ENCODE measurements at places on chromosomes 4 and X.

DNA sequence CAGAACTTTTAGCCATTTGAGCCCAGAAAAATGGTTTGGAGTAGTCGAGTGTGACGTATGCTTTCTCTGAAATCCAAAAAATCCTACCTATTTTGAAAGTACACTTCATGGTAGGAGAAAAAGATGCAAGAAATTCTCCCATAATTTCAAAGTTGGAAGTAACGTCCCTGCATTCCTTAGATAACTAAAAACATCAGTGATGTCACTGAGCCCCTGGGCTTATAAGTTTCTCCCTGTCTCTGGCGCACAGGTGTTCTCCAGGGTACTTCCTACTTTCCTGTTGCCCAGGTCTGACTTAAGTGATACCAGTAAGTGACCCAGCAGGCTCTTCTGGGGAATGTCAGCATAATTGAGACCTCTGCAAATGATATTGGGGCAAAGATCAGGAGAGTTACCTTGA lies 90.5 kb upstream of the WDR1 start:
- DNase-seq, result no peak

- no peak for DNase-seq
Measured at GRCh38 chr4:17447056-17447455, 64.8 kb downstream of the QDPR start.

DNA sequence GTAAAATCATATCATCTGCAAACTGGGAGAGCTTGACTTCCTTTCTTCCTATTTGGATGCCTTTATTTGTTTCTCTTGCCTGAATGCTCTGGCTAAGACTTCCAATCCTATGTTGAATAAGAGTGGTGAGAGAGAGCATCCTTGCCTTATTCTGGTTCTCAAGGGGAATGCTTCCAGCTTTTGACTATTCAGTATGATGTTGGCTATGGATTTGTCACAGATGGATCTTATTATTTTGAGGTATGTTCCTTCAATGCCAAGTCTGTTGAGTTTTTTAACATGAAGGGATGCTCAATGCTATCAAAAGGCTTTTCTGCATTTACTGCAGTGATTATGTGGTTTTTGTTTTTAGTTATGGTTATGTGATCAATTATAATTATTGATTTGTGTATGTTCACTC lies 2144.6 kb upstream of the TENM3 start:
- no peak for DNase-seq

DNA sequence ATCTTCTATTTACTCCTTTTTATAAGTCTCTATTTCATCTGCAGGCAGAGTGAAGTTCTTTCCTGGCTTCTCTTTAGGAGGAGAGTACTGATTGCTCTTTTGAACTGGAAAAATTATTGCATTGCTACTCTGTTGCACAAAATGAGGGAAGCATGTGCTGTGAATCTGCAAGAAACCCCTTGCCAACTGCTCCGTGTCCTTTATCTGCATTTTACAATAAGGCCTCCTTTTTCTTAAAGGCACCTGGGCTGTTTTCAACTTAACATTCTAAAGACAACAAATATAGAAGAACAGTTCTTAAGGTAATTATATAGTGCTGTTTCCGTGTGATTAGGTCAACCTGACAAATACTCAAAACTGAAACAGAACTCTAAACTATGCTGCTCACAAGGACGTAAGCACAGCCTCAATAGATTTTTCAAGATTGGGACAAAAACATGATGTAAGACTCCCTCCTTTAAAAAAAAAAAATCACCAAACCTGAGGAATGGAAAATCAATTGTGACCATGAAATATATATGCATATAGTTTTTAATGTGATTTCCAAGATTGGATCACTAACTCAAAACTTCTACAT lies 716.6 kb upstream of the INTU start:
- no peak for DNase-seq

DNA sequence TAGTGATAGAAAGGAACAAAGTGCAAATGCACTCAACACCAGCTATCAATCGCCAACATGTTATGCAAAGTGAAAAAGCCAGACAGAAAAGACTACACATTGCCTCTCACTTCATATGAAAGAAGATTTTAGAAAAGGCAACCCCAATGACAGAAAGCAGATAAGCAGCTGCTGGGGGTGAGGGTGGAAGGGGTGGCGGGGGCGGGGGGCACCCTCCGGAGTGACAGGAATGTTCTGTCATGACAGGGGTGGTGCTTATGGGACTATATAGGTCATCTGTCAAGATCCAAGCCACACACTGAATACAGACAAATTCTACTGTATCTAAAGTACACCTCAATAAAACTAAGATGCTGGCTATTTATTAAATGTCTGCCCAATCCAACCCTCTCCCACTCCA lies 10.7 kb downstream of the WDR1 start:
- DNase-seq, result no peak

DNA sequence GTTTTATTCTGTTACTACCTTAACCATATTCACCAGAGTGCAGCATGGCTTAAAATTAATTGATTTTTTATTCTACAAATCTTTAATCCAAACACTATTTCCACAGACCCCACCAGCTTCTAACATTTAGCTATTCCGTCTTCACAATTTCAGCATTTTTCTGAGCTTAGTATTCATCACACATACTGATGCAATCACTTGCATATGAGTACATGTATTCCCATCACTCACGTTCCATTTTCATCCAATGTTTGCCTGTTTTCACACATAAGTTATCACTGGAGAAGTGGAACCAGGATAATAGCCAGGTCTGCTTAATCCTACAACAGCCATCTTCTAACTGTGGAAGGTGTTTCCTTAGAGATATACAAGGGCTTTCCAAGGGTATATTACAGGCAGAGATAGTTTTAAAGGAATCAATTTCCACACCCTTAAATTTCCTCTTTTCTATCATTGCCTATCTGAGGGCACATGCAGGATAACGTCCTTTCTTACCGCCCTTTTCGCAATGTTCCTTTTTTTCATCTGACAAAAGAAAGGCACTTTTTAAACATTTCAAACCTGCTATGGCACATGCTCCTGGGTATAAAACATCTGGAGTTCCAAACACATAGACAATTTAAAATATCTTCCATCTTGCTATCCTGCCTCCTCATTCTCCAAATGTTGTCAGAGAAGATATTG lies 115.8 kb downstream of the CORIN start:
- DNase-seq, result no peak

GRCh38 chr4:8233672-8234484 lies 34.8 kb downstream of the SH3TC1 start:
- no peak for DNase-seq

DNA sequence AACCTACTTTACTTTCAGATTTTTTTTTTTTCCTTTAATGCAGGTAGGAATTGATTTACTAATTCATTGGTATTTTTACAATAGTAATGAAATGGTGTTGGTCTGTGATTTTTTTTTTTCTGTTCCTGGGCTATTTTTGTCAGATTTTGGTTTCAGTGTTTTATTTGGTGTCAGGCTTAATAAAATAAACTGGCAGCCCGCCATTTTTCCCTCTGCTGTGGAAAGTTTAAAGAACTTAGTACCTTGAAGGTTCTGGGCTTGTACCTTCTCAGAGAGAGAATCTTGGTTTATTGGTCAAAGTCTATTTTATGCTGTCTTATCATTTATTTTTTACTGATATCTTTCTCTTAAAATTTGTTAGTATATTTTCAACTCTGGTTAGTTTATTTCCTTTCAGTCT lies 64.0 kb upstream of the RHOH start:
- no peak for DNase-seq

GRCh38 chr4:113935190-113935589 lies 44.3 kb downstream of the ARSJ start:
- DNase-seq, result no peak

- no peak for DNase-seq
Measured at GRCh38 chr4:48343035-48343434, 1.7 kb downstream of the SLAIN2 start.

GRCh38 chr4:97330917-97331316 lies 812.4 kb downstream of the STPG2 start:
- no peak for DNase-seq

DNA sequence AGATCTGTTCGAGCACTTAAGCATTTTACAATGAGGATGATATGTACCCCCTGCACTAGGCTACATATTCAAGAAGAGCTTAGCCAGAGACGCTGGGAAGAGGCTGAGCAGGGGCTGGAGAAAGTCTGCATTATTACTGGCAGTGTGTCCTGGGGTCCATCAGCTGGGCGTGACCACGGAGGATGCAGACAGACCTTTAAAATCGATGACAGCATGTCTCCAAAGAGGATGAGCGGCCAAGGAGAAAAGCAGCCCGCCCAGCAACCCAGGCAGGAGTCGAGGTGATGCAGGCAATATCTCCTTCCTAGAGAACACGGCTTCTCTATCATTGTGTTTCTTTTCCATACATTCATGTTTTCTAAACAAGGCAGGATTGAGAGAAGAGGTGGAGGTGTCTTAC lies 300.7 kb downstream of the USP46 start:
- DNase-seq, result no peak

GRCh38 chr4:53004497-53005148 lies 142.5 kb downstream of the RASL11B start:
- DNase-seq, result no peak

- no peak for DNase-seq
Measured at GRCh38 chr4:10684631-10685030, at the start of gene CLNK. TSS of gene CLNK (minus strand) at chr4:10684768. CDS start at chr4:10667869, 16,899 bp downstream.

GRCh38 chr4:126137782-126138170 lies 823.0 kb downstream of the FAT4 start:
- DNase-seq, result no peak

- DNase-seq, result no peak
Measured at GRCh38 chr4:141350122-141350905, 129.6 kb downstream of the ZNF330 start.

GRCh38 chrX:2370456-2370855 lies 130.3 kb downstream of the DHRSX start:
- no peak for DNase-seq
